Activated gamma-delta T cell treated with anti-CD3 and anti-CD28 coated beads, Interleukin-2, amount 50 U/mL, for 16 hours (primary cell): ENCODE measurements at places on chromosomes 1 and 21.
A peak's percentile ranks its signal among the peaks of the same experiment; 100 is the strongest.

DNA sequence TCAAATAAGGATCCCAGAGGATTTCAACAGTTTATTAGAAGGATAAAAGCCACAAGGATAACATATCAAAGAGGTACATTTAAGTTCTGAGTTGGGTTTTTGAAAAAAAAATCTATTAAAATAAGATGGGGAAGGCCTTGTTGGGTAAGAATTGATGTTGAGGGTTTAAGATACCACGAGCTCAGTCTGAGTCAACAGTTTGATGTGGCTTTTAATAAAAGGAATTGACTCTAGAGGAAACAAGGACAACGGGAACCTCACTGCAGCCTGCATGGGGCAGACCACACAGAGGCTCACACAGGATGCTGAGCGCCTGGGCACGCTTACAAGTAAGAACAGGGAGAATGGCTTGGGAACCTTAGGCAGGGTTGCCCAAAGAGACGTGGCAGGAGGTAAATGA lies 107.5 kb downstream of the TIAM1 start:
- no peak for DNase-seq

- no peak for DNase-seq
Measured at GRCh38 chr1:240927821-240928220, 315.9 kb upstream of the GREM2 start.

GRCh38 chr1:109242387-109242786 lies 7.0 kb upstream of the CELSR2 start:
- DNase-seq: no peak

GRCh38 chr1:22778408-22778807 lies 67.8 kb downstream of the EPHB2 start:
- DNase-seq: no peak

GRCh38 chr1:244010191-244010590 lies 40.9 kb upstream of the ZBTB18 start:
- DNase-seq: no peak

GRCh38 chr1:20840731-20841130 lies 53.6 kb upstream of the HP1BP3 start:
- DNase-seq: no peak

GRCh38 chr1:201335174-201335870 lies 42.2 kb downstream of the TNNT2 start:
- DNase-seq: no peak

- DNase-seq: peak; percentile 45
Measured at GRCh38 chr1:156356875-156357534, 12.0 kb upstream of the RHBG start.
